ENCODE measurements at places on chromosomes 7 and 10.

DNA sequence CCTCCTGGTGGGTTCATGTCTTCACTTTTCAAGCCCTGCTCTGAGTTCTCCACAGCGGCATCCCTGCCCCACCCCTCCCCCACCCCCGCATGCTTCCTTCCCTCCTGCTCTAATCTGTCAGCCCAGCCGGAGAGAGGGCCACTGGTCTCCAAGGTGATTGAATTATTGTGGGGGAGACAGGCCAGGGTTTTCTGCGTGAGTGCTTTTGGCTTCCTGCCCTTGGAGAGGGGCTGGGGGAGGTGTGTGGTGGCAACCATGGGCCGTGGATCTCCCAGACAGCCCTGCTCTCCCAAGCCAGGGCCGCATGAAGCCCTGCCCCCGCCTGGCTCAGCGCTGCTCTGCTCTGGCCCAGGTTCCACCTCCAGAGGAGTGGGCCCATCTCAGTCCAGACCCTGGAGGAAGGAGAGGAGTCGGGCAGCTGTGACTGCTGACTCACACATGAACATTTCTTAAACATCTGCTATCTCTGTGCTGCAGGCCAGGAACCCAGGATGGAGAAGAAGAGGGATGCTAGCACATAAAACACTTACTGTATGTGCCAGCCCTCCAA is 109.9 kb downstream of the ZMIZ1 start:
- DNase-seq: no peak

- DNase-seq: no peak
These were observed 157.1 kb upstream of the SHH start for GRCh38 chr7:155969192-155969929.

DNA sequence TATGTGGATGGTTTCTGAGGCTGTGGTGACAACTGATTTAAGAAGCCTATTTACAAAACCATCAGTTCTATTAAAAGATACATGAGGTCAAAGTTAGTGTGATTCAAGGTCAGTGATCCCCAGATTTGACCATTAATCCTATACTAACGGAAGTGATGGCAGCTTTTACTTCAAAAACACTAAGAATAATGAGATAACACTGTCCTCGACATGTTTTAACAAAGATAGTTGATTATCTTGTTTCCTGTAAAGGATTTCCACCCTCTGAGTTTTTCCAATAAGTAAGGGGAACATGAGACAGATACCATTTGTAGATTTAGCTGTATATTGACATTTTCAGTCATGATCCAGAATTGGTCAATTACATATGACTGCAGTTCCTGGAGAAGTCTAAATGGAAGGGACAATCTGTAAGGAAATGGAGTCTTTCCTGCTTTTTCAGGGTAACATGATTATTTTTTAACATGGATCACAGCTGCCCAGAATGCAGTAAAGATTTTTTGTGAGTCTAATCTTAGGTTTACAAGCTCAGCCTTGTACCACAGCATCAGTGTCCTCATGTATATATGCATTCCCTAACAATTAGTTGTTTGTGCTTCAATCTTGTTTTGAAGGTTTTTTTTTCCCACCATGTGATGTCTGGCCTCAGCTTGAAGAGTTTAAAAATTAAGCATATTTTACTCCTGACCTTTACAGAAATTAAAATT is 188.0 kb downstream of the PPP1R9A start:
- no peak for DNase-seq

GRCh38 chr10:110160081-110160480 is 47.3 kb upstream of the MXI1 start:
- DNase-seq: no peak

DNA sequence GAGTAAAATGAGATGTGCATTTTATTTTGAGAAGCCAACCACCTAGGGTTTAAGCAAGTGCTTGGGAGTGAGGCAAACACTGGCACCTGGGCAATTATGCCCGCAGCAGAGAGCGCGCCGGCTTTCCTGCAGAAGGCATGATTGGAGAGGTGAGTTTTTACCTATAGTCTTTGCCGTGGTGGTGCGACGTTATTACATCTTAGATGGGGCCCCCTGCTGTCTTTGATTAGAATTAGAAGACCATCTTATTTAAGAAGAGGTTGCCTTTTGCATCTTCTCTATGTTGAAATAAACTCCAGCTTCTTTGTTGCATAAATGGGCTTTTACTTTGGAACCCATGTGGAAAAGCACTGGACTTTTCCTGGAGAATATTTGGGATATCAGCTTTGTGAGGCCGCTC is 409.5 kb downstream of the GLRX3 start:
- no peak for DNase-seq

DNA sequence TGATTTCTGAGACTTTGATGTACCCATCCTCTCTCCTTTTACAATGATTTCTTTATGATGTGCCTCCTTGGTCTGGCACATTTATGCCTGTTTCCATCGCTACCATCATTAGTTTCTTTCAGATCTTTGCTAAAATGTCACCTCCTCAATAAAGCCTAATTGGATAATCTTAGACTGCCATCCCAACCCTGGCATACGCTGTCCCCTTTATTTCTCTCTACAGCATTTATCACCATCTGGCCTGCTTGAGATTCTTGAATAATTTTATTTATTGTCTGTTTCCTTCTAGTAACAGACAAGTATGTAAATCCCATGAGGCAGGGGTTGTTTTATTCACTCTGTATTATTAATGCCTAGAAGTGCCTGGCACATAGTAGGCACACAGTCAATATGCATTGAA is 6.7 kb upstream of the DNTT start:
- DNase-seq: no peak

GRCh38 chr7:146054909-146055308 is 61.7 kb upstream of the CNTNAP2 start:
- DNase-seq: no peak

DNA sequence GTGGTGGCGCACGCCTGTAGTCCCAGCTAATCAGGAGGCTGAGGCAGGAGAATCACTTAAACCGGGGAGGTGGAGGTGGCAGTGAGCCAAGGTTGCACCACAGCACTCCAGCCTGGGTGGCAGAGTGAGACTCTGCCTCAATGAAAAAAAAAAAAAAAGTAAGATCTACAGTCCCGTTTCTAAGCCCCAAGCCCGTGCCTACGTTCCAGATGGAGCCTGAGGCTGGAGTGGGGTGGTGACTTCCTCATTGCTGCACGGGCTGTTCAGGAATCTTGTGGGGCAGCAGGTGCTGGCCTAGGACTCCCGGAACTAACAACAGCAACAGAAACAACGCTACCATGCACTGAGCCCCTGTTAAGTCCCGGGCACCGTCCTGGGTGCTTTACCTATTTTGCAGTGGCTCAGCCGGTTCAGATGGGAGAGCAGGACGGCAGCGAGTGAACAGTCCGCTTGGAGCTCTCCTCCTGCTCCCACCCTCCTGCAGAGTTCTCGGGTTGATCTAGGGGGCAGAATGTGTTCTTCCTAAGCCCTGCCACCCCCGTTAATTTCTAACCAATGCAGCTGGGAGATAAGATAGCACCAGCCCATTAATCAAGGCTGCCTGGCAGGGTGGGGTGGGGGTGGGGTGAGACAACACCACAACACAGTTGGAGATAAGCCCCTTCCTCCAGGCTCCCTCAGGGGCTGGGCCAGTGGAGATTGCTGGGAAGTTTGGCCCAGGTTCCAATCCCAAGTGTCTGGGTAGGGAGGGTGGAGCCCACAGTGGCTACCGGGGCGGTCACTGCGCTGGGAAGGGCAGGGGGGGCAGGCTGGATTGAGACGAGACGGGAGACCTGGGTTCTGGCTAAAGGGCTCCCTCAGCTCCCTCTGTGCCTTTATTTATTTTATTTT is 17.0 kb upstream of the SFRP5 start:
- DNase-seq: no peak

- DNase-seq: no peak
These were observed 97.2 kb upstream of the LYZL1 start for GRCh38 chr10:29191674-29192073.

DNA sequence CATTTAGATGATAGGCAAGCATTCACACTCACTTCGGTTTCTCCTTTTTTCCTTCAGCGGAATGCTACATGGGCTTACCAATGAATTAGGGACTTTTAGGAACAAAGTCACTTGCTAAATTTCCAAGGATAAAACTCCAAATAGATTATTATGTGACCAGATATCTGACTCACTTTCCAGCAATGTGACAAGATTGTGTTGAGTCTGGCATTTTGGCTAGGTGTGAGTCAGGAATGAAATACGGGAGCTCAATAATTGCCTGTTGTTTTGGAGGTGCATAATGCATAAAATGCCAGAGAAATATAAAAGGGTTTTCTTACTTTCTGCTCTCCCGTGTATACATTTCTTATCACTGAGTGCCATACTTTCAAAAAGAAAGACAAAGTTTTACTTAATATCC is 721.1 kb downstream of the KCNMA1 start:
- no peak for DNase-seq

DNA sequence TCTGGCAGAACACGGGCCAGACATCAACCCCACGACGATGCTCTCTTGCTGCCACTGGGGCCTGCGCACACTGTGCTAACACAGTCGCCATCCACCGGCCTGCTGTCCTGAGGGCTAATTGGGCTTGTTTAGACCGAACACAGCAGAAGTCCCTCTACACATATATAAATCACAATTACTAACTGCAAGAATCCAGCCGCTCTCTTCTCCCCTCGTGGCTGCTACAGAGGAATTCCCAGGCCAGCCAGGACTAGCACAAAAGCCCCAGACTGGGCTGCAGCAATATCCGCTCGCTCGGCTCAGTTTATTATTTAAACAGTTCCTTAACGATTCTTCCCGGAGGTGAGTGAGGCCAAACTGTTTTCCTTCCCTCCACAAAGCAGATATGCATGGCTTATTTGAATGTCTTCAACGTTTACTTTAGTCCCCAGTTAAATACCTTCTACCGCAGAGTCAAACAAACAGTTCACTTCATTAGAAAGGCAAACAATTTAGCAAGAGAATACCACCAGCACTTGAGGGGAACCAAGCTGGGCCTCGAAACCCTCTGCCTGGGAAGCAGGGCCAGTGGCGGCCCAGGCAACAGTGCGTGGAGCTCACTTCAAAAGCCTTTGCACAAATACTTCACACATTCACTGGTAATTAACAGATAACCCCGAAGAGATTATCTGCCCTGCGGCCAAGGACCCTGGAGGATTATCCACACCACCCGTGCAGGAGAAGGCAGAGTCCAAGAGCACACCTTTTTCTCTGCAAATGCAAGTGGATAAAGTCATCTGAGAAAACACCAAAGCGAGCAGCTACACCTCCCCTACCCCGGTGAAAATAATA is 145.3 kb downstream of the GLI3 start:
- DNase-seq: no peak

- DNase-seq: no peak
These were observed 124.0 kb upstream of the GPR22 start for GRCh38 chr7:107345898-107346297.

DNA sequence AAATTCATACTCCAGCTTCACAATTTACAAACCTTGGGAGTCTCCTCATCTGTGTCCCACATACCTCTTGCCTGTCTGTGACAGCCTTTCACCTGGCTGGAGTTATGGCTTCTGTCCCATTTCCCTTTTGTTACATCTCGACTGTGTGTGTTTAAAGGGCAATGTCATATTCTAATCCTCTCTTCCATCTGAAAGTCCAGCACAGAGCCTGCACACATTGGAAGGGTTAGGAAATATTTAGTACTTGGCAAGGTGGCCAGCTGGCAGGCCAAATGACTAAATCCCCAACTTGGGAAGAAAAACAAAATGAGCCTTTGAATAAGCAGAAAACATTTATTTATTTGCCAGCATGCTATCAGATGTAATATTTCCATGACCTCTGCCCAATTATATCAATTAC is 120.1 kb upstream of the STK17A start:
- DNase-seq: no peak

- DNase-seq: peak; percentile 56
These were observed 37.9 kb downstream of the VOPP1 start for GRCh38 chr7:55534262-55534915.

DNA sequence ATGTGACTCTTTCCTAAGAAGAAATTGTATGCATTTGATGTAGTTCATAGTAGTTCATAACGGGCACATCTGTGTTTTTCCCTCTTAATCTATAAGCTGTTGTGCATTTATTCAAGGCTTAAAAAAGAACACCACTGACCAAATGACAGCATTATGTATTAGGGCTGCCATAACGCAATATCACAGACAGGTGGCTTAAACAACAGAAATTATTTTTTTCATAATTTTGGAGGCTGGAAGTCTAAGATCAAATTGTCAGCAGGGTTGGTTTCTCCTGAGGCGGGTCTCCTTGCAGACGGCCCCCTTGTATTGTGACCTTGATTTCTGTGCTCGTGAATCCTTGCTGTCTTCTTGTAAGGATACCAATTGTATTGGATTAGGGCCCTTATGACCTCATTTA is 627 bp upstream of the SSMEM1 start:
- no peak for DNase-seq

GRCh38 chr10:54198051-54198450 is 603.0 kb downstream of the PCDH15 start:
- no peak for DNase-seq

DNA sequence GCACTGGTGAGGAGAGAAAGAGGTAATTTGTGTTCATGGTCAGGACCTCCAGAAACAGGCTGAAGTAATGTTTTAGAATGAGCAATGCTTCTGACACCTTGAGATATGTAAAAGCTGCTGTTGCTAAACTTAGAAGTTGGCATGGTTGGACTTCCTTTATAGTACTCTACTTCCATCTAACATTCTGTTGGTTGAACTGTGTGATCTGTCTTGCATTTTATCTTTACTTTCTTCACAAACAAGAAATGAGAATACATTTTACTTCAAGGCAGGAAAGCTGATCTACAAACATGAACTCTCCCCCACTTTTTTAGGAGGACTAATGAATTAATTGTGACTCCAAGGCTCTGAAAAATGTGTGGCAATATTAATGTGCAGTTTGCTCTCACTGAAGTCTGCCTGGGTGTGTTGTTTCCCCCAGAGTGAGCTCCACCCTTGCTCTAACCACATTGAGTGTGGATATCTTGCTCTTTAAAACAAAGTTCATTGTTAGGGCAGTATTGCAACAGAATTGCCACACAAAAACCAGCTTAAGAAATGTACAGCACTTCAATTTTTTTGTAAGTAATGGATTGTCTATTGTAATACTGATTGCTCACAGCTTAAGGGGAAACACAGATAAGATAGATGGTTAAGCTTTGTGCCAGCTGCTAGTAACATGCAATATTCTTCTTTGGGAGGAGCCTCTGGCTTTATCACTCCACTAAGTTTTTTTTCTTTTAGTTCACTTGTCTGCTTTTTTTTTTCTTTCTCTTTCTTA is 69.0 kb downstream of the ADD3 start:
- DNase-seq: no peak

GRCh38 chr7:110522761-110523200 is 568.1 kb upstream of the LRRN3 start:
- no peak for DNase-seq

- DNase-seq: no peak
These were observed 69.2 kb upstream of the UNC5B start for GRCh38 chr10:71143170-71143569.

DNA sequence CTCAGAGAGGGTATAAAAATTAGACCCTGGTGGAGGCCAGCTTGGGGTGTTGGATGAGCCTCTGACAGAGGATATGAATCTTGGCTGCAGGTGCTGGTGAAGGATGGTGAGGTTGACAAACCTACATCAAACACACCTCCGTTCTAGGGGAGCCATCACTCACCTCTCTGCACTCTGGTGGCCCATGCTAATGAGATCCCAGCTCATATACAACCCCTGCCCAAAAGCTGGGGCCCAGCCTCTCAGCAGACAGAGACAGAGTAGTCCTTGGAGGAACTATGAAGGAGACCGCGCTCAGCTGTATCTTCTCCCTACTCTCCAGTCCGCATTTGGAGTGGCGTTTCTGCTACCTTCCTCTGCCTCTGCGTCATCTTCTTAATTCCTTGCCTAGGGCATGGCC is 83.1 kb upstream of the SORCS3 start:
- DNase-seq: no peak

Data from stimulated activated CD4-positive, alpha-beta T cell treated with anti-CD3 and anti-CD28 coated beads, Interleukin-1b, Interleukin-23, amount 100 ng/mL, for 24 hours (primary cell).